ENCODE measurements at places on chromosomes 3 and 15. TPM values are rescaled to one million over a fixed set of nuclear protein-coding genes. Genes with fewer than 3 reads are reported as not detected.

The CPNE9 gene
- not detected for total RNA-seq

The CHRFAM7A gene
- 0.27 TPM for total RNA-seq

The SNTN gene
- not detected for total RNA-seq

The GOLGA8R gene
- total RNA-seq: 4.0 TPM

The OR5AC2 gene
- total RNA-seq: not detected

The SIDT1 gene
- total RNA-seq: 0.99 TPM

The ARID3B gene
- total RNA-seq: 2.9 TPM

The SLC22A14 gene
- 0.13 TPM for total RNA-seq

The MITF gene
- total RNA-seq: 76.7 TPM

The FAM219B gene
- total RNA-seq: 93.4 TPM

The PPP2R3A gene
- total RNA-seq: 24.6 TPM

The RPP25 gene
- total RNA-seq: 1.6 TPM

The LRRC58 gene
- total RNA-seq: 43.1 TPM

The MST1R gene
- 5.9 TPM for total RNA-seq

The MASP1 gene
- total RNA-seq: not detected

The LSAMP gene
- total RNA-seq: 9.3 TPM

The NMNAT3 gene
- total RNA-seq: 9.6 TPM

The STRA6 gene
- total RNA-seq: 0.12 TPM

The PPP1R14D gene
- total RNA-seq: not detected

The RTP1 gene
- total RNA-seq: not detected

The THRB gene
- 61.9 TPM for total RNA-seq

The CLEC3B gene
- 127 TPM for total RNA-seq

The CIDEC gene
- 1.6 TPM for total RNA-seq
